Right lobe of liver (tissue), 6 donors: ENCODE measurements at places on chromosomes 12 and 14.

DNA sequence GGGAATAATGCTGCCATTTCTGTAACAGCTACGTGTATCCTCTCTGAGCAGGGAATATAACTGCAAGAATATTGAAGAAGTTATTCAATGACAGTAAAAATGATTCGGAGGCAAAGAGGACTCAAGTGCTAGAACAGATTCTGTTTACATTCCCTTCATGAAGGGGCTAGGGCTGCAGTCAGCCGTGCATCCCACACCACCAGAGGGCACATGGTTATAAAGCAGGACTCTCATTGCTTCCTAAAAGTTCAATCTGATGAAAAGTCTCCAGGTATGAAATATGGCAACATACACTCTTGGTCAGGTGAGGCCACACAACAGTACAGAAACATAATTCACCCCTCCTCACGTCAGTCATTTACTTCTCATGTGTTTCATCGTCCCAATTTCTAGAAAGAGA is 34.0 kb downstream of the TCHP start:
- DNase-seq: no peak

DNA sequence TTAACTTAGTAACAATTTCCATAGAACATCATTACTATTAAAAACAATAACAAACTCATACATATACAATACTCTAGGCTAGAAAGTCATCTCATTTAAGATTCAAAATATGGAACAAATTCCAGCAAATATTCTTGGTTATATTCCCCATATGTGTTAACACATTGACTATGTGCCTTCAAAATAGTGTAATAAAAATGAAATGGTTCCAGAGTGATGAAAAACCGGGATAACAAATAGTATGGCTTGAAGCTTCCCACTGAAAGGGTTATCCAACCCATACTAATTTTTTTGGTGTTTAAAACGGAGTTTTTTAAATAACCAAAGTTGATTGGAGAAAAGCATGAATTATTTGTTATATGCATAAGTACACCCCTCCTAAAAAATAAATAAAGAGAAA is 5.3 kb downstream of the LRIG3 start:
- no peak for DNase-seq

DNA sequence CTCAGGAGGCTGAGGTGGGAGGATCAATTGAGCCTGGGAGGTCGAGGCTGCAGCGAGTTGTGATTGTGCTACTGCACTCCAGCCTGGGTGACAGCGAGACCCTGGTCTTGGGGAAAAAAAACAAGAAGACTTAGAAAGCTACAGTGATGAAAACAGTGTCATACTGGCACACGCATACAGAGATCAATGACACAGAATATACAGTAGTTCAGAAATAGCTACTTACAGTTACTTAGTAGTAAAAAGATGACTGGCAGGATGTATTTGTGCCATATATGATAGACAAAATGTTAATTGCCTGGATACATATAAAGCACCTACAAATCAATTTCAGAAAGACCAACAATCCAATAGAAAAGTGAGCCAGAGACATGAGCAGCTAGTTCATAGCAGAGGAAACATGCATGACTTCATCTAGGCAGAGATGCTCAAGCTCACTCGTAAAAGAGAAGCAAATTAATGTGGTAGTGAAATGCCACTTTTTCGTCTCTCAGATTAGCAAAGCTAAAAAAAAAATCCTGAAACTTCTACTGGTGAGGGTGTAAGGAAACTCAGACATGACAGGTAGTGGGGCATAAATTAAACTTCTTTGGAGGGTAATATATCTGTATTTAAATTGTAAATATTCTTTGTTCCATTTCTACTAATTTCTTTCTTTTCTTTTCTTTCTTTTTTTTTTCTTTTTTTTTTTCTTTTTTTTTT is 2.5 kb upstream of the ALDH2 start:
- DNase-seq: no peak

- DNase-seq: no peak
Observed at GRCh38 chr14:24692382-24693352, 58.7 kb upstream of the GZMB start.

DNA sequence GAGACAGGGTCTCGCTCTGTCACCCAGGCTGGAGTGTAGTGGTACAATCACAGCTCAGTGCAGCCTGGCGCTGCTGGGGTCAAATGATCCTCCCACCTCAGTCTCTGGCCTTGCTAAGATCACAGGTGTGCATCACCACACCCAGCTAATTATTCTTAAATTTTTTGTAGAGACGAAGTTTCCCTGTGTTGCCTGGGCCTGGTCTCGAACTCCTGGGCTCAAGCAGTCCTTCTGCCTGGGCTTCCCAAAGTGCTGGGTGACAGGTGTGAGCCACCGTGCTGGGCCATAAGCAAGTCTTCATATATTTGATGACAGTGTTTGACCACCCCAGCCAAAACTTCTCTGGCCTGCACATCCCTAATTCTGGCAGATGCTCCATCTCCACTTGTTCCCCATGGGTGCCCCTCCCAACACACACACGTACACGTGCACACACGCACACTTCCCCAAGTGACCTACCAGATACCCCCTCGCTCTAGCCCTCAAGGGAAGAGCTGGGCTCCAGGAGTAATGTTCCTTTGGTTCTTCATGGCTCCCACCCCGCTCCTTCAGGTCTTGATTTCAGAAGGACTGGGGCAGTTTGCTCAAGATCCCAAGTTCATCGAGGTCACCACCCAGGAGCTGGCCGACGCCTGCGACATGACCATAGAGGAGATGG is 104.3 kb upstream of the FKBP4 start:
- no peak for DNase-seq

DNA sequence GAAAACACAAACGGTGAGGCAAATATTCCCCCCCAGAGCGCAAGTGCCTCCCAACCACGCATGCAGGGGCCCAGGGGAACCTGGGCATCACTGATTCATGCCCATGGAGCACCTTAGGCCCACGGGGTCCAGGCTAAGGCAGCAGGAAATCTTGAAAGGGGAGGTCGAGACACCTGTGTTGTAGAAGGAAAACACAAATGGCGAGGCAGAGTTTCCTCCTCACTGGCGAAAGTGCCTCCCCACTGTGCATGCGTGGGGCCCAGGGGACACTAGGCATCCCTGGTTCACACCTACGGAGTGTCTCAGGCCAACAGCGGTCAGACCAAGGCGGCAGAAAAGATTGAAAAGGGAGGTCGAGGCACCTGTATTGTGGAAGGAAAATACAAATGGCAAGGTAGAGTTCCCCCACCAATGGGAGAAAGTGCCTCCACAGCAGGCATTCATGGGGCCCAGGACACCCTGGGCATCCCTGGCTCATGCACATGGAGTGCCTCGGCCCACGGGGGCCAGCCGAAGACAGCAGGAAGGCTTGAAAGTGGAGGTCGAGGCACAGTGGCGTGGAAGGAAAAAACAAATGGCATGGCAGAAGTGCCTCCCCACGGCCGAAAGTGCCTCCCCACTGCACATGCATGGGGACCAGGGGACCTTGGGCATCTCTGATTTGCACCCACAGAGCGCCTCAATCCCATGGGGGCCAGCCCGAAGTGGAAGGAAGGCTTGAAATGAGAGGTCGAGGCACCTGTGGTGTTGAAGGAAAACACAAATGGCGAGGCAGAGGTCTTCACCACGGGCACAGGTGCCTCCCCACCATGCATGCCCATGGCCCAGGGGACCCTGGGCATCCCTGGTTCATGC is 368.8 kb downstream of the ALG10 start:
- DNase-seq: peak; percentile 8
